Activated T-helper 1 cell treated with anti-CD3 and anti-CD28 coated beads, Interleukin-2, amount 50 U/mL, for 16 hours (primary cell): ENCODE measurements at places on chromosomes 4 and X.

DNA sequence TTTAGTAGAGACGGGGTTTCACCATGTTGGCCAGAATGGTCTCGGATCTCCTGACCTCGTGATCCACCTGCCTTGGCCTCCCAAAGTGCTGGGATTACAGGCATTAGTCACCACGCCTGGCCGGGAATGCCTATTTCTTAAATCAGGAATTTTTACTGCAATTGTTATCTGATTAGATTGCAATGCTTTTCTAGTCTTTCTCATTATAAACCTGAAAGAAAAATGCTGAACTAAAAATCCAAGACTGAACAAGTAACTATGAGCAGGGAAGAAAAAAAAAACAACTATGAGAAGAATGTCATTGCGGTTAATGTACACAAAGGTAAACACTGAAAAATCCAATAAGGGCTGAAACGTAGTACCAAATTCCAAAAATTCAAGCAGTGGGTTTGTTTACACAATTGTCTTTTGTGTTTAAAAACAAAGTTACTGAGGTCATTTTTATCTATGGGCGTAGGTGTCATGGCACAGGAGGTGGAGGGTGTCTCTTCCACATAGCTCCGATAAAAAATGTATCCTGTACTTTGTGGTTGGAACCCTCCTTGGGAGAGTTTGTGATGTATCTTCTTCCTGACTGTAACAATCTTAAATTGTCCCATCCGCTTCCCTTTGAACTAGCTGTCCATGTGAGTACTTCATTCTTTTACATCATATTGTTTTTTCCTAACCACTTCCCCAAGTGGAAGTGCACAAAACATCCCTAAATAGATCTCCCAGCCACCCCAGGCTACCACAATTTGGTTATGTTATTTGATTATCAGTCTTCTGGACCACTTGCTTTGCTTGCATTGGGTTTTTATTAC, 11.1 kb upstream of the TMEM156 start:
- DNase-seq: no peak

DNA sequence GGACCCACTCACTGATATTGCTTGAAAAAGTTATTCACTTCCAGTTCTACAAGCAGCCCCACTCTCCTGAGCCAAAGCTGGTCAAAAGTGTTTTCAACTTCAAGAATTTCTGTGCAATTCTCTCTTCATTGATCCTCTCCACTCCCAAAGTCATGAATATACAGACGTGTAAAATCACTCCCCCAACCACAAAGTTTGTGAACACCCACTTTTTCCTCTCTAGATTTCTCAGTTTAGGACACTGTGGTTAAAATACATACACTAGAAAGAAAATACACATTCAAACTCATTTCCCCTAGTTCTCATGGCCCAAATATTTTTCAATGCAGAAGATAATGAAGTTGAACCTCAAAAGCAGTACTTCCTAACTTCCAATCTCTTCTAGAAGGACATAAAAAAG, 116.3 kb downstream of the MSN start:
- DNase-seq: no peak

DNA sequence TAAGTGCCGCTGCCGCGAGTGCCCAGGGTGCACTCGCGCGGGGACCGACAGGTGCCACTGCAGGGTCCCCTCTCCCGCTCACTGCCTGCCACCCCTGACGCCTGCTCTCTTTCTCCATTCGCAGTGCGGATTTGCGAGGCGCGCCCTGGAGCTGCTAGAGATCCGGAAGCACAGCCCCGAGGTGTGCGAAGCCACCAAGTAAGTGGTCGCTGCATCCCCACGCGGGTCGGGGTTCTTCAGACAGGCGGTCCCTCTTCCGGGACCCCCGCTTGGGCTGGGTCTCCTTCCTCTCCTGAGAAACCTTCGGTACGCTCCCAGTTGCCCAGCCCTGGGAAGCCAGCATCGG, 547 bp downstream of the GUCY1A1 start:
- DNase-seq: no peak

- DNase-seq: no peak
Measured at GRCh38 chr4:16663732-16664131, 234.7 kb downstream of the LDB2 start.

DNA sequence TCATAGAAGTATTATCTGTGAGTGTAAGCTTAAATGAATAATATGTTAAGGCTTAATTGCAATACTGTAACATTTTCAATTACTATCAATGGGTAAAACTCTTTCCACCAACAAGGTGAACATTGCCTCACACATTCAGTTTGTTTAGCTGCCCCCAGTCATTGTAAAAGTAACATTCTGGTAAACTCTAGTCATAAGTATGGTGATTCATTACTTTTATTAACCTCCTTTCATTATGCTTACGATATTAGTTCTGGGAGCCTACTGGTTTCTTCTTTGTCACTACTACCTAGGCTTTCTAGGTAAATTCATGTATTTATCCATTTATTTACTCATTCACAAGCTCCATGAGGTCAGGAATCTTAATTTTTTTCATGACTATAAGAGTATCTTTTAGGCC, 412.8 kb upstream of the SLIT2 start:
- DNase-seq: no peak

DNA sequence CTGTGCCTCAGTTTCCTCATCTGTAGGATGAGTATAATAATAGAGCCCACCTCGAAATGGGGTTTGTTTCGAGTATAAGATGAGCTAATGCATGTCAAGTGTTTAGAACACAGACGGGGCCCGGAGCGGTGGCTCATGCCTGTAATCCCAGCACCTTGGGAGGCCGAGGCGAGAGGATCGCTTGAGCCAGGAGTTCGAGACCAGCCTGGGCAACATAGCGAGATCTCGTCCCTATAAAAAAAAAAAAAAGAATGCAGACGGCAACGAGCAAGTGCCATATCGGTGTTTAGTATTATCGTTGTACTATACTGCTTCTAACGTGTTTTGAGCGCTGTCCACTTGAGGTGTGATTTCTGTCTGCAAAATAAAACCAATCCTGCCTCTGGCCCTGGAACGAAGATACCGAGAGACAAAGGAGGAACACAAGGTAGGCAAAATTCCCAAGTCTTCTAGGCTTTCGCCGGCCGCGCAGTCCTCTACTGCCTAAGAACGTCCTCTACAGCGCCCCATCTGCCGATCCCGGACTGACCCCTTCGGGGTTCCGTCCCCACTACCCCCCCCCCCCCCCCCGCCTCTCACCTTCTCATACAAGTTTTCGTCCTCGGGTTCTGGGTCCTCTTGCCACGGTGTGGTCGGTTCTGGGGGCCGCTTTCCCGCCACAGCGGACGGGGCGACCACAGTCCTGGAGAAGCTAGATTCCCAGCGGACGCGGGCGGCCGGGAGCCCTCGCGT, 442 bp downstream of the NDUFB11 start:
- no peak for DNase-seq

DNA sequence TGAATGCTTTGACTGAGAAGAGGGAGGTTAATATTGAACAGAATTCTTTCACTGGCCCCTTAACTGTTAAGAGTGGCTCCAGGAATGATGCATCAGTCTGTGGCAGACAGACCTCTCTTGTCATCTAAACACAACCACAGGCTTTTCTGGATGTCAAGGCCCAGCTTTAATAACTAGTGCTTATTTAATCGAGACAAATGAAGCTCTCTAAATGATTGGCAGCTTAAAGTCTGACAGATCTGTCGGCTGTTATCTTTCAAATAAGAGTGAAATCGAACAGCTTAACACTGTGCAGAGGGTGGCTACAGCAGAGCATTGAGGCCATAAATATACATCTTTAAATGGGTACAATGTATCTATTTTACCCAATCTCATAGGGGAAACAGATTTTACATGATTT, 500.8 kb upstream of the PABPC4L start:
- no peak for DNase-seq

DNA sequence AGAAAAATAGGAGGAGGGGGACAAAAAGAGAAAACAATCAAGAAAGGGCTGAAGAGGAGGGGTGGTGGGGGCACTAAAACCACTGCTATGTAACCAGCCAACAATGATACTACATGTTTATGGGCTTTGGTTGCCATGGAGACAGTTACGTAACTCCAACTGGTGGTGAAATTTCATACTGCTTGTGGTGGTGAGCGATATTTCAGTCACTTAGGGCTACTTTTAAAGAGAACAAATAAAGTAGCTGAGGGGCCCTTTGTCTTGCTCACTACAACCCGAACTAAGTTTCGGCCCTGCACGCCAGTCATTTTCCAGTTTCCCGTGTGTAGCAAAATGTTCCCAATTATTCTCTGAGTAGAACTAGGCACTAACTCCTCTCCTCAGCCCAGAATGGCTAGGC, 275.2 kb upstream of the EDA2R start:
- DNase-seq: no peak

DNA sequence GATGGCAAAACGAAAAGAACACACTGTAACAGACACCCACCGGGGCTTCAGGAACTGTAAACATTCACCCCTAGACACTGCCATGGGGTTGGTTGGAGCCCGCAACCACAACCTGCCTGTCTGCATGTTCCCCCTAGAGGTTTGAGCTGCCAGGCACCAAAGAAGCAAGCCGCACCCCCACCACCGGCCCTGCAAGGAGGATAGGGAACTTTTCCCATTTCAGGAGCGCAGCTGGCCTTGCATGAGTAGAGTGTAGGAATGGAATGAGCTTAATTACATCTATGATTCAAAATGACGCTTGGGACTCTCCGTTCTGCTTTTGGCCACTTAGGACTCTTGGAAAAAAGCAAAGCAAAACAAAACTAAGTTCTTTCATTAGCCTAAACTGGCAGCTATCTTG, 243.6 kb upstream of the CTSO start:
- no peak for DNase-seq

DNA sequence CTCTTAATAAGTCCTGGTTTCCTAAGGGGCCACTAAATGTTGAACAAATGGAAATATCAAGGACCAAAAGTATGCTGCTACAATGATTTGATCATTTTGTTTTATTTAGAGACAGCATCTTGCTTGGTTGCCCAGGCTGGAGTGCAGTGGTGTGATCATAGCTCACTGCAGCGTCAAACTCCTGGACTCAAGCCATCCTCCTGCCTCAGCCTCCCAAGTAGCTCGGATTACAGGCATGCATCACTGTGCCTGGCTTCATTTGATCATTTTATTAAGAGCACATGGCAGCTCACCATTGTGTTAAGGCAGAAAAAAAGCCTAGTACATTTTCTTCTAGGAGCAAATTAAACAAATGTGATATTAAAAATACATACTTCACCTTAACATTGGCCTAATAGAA, 52.7 kb downstream of the DCLK2 start:
- no peak for DNase-seq

DNA sequence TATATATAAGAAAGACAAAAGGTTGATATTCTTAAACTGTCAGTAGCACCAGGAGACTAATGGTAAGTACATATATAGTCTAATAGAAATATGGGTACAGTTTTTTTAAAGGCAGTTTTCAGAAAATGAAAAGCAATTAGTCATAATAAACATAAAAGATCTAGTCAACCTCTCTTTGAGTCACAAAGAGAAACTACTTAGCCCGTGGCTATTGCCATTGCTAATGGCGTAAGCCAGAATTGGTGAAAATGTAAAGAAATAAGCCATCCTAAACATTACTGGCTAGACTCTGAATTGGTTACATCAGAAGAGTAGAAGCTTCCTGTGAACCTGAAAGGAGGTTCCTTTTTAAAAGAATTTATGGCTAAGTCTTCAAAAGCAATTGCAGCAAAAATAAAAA, 668.7 kb upstream of the CPEB2 start:
- no peak for DNase-seq

DNA sequence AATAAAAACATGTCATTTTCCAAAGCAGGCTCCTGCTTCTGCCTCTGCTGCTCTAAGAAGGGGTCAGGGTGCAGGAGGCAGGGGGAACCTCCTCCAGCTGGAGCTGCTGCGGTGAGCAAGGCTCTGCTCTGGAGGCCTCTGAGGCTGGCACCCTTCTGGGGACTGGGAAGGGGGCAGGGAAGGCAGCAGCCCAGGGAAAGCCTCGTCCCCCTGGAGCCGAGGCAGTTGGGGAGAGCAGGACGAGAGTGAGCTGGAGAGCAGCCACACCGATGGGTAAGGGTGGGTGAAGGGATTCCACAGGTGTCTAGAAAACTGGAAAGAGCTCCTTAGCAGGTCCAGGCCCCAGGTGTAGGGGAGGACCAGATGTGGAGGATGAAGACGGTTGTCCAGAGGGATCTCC, 2.0 kb upstream of the CTAG2 start:
- no peak for DNase-seq

DNA sequence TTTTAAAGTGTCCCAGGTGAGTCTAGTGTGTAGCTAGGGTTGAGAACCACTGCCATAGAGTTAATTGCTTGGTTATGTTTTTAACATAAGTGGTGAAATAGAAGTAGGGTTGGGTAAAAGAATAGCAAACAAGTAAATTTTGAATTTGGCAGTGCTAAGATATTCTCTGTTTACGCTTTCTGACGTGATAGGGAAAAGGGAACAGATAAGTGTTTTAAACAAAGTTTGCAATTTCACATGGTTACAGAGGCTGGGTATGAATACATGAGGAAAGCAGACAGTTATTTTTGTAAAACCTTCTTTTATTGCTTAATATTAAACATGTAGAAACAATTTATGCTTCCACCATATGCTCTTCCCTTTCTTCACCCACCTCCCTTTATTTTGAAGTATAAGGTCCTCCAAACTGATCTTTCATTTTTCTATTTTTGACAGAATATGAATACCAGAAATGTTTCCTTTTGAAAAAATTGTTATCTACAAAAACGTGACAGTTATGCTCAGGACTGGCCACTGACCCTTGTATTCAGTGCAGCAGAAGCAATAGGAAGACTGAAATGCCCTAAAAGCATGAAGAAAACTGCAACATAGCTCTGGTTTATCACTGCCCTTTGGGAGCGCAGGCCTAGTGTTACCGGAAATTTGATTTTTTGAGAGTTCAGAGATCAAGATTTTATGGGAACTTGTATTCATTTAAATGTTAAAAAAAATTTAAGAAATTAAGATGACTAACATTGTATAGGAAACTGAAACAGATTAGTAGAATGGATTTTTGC, 214.4 kb upstream of the ARSJ start:
- DNase-seq: no peak

- DNase-seq: no peak
Measured at GRCh38 chr4:41327770-41328169, 71.0 kb downstream of the UCHL1 start.

DNA sequence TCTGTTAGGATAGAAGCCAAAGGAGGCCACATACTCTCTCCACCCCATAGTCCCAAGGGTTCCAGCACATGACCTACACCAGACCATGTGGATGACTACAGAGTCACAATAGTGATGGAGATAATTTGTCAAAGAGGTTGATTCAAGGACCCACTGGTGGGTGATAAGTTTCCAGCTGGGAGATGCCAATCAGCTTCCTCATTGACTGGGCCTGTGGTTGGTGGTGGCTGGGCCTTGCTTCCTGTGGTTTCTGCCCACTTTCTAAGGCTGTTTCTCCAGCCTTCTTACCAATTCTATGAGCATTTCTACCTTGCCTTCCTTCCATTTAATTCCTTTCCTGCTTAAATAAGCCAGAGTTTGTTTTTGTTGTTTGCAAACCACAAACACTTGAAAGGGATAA, 95.5 kb upstream of the CPEB2 start:
- DNase-seq: no peak
